ENCODE measurements at places on chromosomes 6 and 20.
A peak's percentile ranks its signal among the peaks of the same experiment; 100 is the strongest.

GRCh38 chr6:31558631-31559500 lies 11.5 kb downstream of the NFKBIL1 start:
- H3K27me3 ChIP-seq: no peaks in the 10 kb centered on the region
- peak overlapping the region; percentile 94 for H3K4me3 ChIP-seq
- DNase-seq: peak; percentile 44
- peak overlapping the region; percentile 95 for H3K27ac ChIP-seq
- peaks cover 53% of the 10 kb centered on the region for H3K4me1 ChIP-seq
- peaks cover 9% of the 10 kb centered on the region for H3K36me3 ChIP-seq

DNA sequence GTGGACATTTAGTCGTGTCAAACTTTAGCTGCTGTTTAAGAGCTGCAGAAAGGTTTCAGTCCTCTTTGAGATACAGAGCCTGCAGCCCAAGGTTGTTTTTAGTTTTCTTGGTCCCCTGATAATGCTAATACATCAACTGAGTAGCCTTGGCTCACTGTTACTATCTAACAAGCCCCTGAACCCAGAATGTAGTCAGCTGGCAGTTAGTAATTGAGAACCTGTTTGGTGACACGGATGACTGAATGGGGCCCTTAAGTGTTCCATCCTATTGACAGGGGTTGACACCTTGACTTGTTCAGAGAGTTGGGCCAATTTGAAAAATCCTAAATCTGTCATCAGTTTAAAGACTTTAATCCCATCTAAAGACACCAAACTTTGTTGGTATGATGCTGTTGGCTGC lies 2.8 kb downstream of the RTN4IP1 start:
- no peaks in the 10 kb centered on the region for H3K27me3 ChIP-seq
- no peak for DNase-seq
- H3K4me1 ChIP-seq: peaks cover 10% of the 10 kb centered on the region
- H3K4me3 ChIP-seq: no peak overlapping the region
- H3K36me3 ChIP-seq: peaks cover 2% of the 10 kb centered on the region

GRCh38 chr6:32074996-32075532 lies 34.1 kb downstream of the TNXB start:
- H3K4me3 ChIP-seq: no peak overlapping the region
- H3K27ac ChIP-seq: peak overlapping the region; percentile 72

GRCh38 chr6:132443206-132443605 lies 41.9 kb upstream of the MOXD1 start:
- no peak overlapping the region for H3K4me3 ChIP-seq
- H3K4me1 ChIP-seq: no peaks in the 10 kb centered on the region
- no peak for DNase-seq
- no peak overlapping the region for H3K27ac ChIP-seq

- H3K36me3 ChIP-seq: no peaks in the 10 kb centered on the region
- DNase-seq: no peak
- peaks cover 43% of the 10 kb centered on the region for H3K27me3 ChIP-seq
- no peak overlapping the region for H3K27ac ChIP-seq
Observed at GRCh38 chr6:110399219-110400071, 15.9 kb downstream of the DDO start.

- H3K36me3 ChIP-seq: peaks cover 2% of the 10 kb centered on the region
- H3K4me1 ChIP-seq: peaks cover 9% of the 10 kb centered on the region
- peak overlapping the region; percentile 94 for H3K27ac ChIP-seq
- no peak overlapping the region for H3K4me3 ChIP-seq
- no peak for DNase-seq
Observed at GRCh38 chr6:32244270-32244669, 20.4 kb upstream of the NOTCH4 start.

DNA sequence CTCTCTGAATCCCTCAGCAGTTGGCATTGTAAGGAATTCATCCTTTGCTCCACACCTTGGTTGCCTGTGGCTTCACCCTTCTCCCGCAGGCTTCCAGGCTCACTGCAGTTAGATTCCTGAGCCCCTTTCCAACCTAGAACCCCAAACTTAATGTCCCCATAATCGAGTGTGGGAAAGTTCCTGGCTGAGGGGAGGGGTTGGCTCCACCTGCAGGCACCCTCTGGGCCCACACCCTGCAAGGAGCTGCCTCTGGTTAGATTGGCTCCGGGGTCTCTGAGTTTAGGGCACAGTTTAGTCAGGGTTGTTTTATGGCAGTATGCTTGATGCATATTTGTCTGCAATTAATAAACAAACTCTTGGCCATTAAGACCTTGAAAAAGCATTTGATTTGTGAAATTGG lies 63.4 kb downstream of the MTHFD1L start:
- H3K27me3 ChIP-seq: no peaks in the 10 kb centered on the region
- H3K36me3 ChIP-seq: peaks cover 7% of the 10 kb centered on the region
- no peak for DNase-seq
- H3K4me1 ChIP-seq: peaks cover 2% of the 10 kb centered on the region

DNA sequence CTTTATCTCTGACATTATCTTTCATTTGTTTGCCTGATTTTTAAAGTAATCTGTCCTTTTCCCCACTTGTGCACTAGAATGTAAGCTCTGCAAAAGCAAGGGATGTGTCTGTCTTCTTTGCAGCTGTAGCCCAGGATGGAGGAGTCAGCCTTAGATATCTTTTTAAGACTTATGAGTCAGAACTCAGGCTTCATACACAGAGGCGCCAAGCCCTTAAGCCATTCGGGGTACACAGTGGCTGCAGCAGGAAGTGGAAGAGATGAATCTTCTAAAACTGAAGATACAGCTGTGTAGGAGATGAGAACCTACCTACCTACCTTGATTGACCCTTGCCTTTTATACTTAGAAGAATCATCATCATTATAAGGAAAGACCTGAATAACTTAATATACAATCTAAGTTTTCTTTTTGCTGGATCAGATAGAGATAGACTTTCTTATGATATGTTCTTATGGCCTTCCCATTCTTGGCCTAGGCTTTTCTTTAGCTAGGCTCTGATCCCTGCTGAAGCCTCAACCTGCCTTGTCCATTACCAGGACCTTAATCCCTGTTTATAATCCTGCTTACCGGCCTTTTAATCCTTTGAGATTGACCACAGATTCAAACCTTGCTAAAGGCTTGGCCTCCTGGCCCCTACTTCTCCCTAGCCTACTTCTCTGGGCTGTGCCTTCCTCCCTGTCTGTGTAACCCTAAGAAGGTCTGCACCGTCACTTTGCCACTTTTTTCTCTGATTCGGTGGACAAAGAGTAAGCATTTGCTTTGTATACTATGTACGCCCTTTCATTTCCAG lies 304.5 kb downstream of the PRL start:
- H3K4me3 ChIP-seq: no peak overlapping the region
- peaks cover 28% of the 10 kb centered on the region for H3K27me3 ChIP-seq
- peaks cover 2% of the 10 kb centered on the region for H3K36me3 ChIP-seq
- H3K4me1 ChIP-seq: no peaks in the 10 kb centered on the region
- H3K27ac ChIP-seq: no peak overlapping the region

DNA sequence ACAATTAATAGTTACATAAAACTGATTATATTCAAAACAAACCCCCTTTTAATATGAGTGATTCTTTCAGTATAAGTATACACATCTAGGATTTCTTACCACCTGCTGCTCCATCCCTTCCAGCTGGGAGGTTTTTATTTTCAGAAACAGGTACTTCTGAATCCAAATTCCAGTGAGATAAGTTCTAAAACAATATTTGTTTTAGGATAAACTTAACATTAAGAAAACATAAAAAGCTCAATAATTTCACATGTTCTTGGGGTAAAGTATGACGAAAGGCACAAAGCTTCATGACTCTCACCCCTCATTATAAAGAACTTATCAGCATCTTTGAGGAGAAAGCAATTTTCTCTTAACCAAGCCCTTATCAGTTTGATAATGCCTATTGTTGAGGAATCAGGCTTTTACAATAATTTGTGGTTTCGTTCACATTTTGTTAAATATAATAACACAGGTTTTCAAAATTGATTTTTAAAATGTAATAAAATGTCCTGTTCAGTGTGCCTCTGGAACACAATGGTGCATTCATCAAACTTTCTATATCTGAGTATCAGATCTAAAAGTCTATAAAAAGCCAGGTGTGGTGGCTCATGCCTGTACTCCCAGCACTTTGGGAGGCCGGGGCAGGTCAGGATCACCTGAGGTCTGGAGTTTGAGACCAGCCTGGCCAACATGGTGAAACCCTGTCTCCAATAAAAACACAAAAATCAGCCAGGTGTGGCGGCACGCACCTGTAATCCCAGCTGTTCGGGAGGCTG lies 4.3 kb downstream of the FAM217A start:
- DNase-seq: no peak
- H3K4me3 ChIP-seq: no peak overlapping the region
- no peaks in the 10 kb centered on the region for H3K4me1 ChIP-seq
- peaks cover 24% of the 10 kb centered on the region for H3K27me3 ChIP-seq
- peaks cover 4% of the 10 kb centered on the region for H3K36me3 ChIP-seq
- H3K27ac ChIP-seq: no peak overlapping the region

DNA sequence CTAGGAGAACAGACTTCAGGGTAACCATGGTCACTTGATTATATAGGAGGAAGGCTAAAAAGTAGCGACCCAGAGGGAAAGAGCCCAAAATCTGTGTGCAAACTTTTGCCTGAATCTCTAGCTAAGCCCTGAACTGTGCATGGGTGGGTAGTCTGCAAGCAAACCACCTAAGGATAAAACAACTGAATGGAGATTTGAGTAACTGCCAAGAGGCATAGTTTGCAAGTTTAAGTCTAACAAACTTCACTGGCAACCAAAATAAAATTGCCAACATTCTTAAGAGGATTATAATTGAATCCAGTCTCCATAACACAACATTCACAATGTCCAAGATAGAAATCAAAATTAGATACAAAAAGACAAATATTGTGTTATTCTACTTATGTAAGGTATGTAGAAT lies 192.0 kb upstream of the PLN start:
- H3K4me1 ChIP-seq: no peaks in the 10 kb centered on the region
- peak overlapping the region; percentile 1 for H3K27ac ChIP-seq
- no peaks in the 10 kb centered on the region for H3K27me3 ChIP-seq
- H3K36me3 ChIP-seq: peaks cover 6% of the 10 kb centered on the region
- no peak overlapping the region for H3K4me3 ChIP-seq

GRCh38 chr6:96276856-96277255 lies 244.8 kb upstream of the UFL1 start:
- no peak for DNase-seq
- peaks cover 5% of the 10 kb centered on the region for H3K27me3 ChIP-seq
- no peak overlapping the region for H3K4me3 ChIP-seq
- no peak overlapping the region for H3K27ac ChIP-seq

DNA sequence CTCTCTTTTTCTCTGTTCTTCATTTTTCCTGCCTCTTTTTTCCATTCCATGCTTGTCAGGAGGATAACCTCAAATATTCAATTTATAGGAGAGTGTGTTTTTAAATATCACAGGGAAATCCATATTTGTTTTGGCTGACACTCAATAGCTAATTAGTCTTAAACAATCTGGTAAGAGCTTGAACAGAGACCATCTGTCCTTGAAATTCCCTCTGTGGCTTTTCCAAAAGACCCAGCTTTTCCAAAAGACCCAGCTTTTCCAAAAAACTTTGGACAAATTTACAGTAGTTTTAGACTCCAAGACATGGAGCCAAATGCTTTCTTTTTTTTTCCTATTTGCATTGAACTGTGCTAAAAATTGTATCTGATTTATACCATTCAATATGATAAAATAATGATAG lies 127.4 kb upstream of the FAM83B start:
- H3K4me1 ChIP-seq: peaks cover 3% of the 10 kb centered on the region
- no peaks in the 10 kb centered on the region for H3K27me3 ChIP-seq
- peaks cover 3% of the 10 kb centered on the region for H3K36me3 ChIP-seq
- no peak for DNase-seq
- H3K4me3 ChIP-seq: no peak overlapping the region

GRCh38 chr20:13113731-13114130 lies 105.0 kb downstream of the SPTLC3 start:
- no peaks in the 10 kb centered on the region for H3K4me1 ChIP-seq
- no peak overlapping the region for H3K27ac ChIP-seq
- no peak for DNase-seq
- H3K36me3 ChIP-seq: peaks cover 2% of the 10 kb centered on the region
- no peak overlapping the region for H3K4me3 ChIP-seq

DNA sequence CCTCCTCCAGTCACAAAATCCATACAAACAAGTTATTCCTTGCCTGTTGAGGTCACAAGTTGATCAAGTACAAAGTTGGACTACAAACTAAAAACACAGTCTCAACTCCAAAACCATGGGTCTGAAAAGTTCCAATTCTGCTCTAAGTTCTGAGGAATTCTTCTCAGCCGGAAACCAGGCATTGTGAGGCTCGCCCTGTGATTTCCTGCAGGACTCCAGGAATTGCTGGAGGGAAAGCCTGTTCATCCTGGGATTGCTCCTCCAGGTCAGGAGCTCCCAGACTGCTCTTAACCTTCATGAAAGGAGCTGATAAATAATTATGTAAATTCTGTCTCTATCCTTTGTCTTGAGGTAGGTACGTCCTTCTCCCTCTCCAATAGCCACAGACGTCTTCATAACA lies 8.5 kb downstream of the TRAM2 start:
- H3K36me3 ChIP-seq: peaks cover 7% of the 10 kb centered on the region
- no peak overlapping the region for H3K27ac ChIP-seq
- peaks cover 37% of the 10 kb centered on the region for H3K4me1 ChIP-seq
- H3K4me3 ChIP-seq: no peak overlapping the region
- H3K27me3 ChIP-seq: no peaks in the 10 kb centered on the region

DNA sequence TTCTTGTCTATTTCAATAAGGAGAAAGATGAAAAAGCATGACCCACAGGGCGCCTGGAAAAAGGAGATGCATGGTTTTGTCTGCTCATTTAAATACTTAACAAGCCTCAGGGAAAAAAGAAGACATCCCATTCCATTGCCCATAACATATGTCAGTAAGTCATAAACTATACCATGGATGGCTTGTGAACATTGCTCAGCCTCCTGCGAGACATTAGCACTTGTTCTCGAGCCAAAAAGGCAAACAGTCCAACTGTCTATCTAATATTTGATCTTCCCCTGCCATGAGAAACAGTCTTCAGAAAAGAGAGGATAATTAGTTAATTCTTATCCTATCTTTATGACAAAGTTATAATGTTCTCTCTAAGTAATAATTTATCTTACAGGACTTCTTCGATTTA lies 527.4 kb downstream of the HACE1 start:
- H3K36me3 ChIP-seq: no peaks in the 10 kb centered on the region
- no peaks in the 10 kb centered on the region for H3K4me1 ChIP-seq
- H3K27ac ChIP-seq: no peak overlapping the region
- H3K4me3 ChIP-seq: no peak overlapping the region
- H3K27me3 ChIP-seq: peaks cover 4% of the 10 kb centered on the region

- DNase-seq: no peak
- H3K27ac ChIP-seq: no peak overlapping the region
- no peaks in the 10 kb centered on the region for H3K36me3 ChIP-seq
- no peaks in the 10 kb centered on the region for H3K4me1 ChIP-seq
Observed at GRCh38 chr6:9527679-9528286, 887.1 kb downstream of the TFAP2A start.

GRCh38 chr6:106141441-106142237 lies 55.5 kb downstream of the PRDM1 start:
- no peaks in the 10 kb centered on the region for H3K36me3 ChIP-seq
- H3K4me1 ChIP-seq: peaks cover 29% of the 10 kb centered on the region
- DNase-seq: no peak
- H3K4me3 ChIP-seq: peak overlapping the region; percentile 86

GRCh38 chr20:37316116-37316774 lies 26.8 kb downstream of the MANBAL start:
- DNase-seq: no peak
- no peaks in the 10 kb centered on the region for H3K27me3 ChIP-seq
- no peak overlapping the region for H3K4me3 ChIP-seq
- H3K4me1 ChIP-seq: peaks cover 26% of the 10 kb centered on the region

Measured in T-helper 17 cell (primary cell).